GM12878 (cell line): ENCODE measurements at places on chromosomes 3 and 15.

DNA sequence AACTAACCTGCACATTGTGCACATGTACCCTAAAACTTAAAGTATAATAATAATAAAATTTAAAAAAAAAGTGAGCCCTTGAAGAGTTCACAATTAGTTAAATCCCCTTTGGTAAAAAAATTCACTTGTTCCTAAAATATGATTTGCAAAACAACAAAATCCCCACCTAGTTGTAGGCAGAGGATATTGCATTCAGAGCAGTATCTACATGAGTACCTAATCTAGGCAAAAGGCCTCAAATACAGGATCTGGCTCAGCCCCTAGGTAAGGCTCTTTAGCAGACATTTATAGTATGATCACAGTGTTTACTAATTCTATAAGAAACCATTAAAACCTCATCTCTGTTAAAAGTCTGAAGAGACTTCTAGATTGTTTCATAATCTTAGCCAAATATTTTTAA, 89.3 kb upstream of the CCDC80 start:
- DNase-seq: no peak

DNA sequence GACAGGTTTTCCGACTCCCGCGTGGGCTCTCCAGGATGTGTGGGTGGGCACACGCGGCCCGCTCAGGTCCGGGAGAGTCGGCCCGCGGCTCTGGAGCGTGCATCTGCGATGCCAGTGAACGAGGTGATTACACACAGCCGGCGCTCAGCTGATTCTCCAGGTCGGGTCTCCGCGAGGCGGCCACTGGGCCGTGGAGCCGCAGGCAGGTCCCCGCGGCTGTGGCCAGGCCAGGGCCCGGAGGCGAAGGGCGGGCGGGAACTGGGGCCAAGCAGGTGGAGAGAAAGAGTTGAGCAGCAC, 13.2 kb downstream of the PAK6 start:
- no peak for DNase-seq

GRCh38 chr3:107884719-107885460, 205.9 kb downstream of the CD47 start:
- no peak for DNase-seq

DNA sequence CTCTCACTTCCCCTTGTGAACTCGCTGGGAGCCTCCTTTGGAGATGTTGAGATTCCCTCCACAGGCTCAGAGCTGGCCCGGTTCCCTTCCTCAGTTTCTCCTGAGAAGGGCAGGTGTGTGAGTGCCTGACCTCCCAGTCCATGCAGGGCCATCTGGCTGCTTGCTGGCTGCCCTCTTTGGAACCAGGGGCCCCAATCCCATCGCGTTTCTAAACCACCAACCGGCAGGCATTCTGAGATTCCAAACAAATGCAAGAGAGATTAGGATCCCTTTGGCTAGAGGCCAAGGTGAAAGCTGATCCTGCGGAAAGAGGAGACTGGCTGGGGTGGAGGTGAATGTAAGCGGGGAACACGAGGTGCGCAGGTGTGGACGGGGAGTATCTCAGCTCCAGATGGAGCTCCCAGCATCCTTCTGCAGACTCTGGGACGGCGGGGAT, 2.9 kb upstream of the PRRT3 start:
- DNase-seq: no peak

DNA sequence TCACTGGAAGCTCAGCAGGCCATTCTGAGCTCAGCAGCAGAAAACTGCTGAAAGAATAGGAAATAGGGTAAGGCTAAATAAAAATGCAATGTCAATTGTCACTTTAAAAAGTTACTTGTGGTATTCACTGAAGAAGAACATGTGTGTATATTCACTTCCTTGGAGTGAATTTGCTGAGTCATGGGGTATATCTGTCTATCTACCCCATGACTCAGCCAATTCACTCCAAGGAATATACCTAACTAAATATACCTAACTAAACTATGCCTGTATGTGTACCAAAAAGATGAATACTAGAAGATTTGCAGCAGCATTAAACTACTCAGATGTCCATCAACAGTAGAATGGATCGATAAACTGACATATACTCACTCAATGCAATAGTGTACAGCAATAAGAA, 69.5 kb upstream of the KCNAB1 start:
- DNase-seq: no peak

DNA sequence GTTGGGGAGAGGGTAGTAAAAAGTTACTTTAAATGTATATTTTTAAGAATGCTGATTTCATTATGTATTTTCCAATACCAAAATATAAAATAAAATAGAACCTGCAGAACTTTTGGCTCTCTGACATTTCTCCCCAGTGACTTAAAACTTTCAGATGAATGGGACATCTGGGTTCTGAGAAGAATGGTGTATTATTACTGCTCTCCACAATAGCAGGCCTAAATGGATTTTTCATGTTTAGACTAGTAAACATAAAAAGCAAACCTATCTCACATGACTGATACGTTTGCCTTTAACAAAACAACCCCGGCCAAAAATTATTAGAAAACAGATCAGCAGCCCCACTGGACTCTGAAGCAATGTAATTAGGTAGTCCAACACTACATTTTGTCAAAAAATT, 73.8 kb downstream of the FHIT start:
- no peak for DNase-seq

GRCh38 chr15:42338500-42338899, 20.8 kb upstream of the CAPN3 start:
- no peak for DNase-seq

GRCh38 chr15:101657968-101658784, 6.0 kb upstream of the TM2D3 start:
- DNase-seq: no peak

DNA sequence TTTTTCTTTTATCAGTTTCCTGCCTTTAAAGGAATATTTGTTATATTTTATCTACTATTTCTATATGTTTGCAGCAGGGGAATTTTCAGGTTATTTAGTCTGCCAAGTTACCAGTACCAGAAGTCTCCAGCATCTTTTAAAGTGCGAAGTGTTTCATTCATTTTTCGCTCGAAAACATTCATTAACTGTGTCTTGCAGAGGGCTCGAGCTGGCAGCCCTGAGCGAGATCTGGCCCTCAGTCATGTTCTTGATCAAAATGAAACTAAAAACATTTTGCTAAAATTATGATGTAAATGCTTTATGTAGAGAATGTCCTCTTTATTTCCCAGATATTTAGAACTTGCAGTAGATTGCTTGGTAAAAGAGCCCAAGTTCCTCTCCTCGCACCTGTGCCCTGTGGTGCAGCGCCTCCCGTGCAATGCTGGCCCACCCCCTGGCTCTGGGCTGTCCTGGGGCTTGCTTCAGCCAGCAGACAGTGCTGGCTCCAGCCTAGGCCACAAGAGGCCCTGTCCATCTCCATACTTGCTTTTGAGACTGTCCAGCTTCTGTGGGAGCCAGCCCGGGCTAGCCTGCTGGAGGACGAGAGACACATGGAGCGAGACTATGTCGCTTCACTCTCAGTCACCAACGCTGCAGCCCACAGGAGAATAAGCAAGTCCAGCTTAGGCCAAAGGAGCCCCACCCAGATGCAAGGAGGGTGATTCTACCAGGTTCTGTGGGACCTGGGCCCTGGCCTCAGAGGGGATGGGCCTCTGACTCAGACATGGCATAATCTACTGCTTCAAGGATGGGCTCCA, 71.9 kb upstream of the PRR23E start:
- DNase-seq: no peak

- DNase-seq: no peak
Observed at GRCh38 chr15:38660738-38661137, 96.1 kb upstream of the RASGRP1 start.

- no peak for DNase-seq
Observed at GRCh38 chr15:47803767-47804166, 86.5 kb downstream of the SEMA6D start.

GRCh38 chr3:47601281-47601680, 22.6 kb upstream of the CSPG5 start:
- DNase-seq: no peak

GRCh38 chr15:63833021-63833696, 589 bp downstream of the HERC1 start:
- no peak for DNase-seq

DNA sequence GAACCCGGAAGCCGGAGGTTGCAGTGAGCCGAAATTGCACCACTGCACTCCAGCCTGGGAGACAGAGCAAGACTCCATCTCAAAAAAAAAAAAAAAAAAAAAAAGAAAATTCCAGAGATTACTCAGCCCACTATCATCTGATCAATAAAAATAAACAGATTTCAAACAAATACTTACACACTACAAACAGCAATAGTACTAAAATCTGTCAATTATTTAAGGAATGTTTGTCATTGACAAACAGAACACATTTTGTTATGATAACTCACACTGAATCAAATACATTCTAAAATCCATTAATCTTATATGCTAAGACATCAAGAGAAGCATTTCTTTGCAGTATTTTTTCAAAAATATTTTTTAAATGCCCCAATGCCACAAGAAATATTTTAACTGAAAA, 7.6 kb downstream of the MYO9A start:
- no peak for DNase-seq

- DNase-seq: no peak
Observed at GRCh38 chr3:48727511-48727910, 10.5 kb upstream of the IP6K2 start.

GRCh38 chr3:128969993-128970739, 23.7 kb downstream of the CFAP92 start:
- no peak for DNase-seq

- no peak for DNase-seq
Observed at GRCh38 chr3:9247361-9247940, 2.0 kb downstream of the SRGAP3 start.

GRCh38 chr3:52182196-52182595, 15.8 kb upstream of the ALAS1 start:
- DNase-seq: no peak

GRCh38 chr3:109057056-109057455, 60.9 kb downstream of the MORC1 start:
- no peak for DNase-seq

DNA sequence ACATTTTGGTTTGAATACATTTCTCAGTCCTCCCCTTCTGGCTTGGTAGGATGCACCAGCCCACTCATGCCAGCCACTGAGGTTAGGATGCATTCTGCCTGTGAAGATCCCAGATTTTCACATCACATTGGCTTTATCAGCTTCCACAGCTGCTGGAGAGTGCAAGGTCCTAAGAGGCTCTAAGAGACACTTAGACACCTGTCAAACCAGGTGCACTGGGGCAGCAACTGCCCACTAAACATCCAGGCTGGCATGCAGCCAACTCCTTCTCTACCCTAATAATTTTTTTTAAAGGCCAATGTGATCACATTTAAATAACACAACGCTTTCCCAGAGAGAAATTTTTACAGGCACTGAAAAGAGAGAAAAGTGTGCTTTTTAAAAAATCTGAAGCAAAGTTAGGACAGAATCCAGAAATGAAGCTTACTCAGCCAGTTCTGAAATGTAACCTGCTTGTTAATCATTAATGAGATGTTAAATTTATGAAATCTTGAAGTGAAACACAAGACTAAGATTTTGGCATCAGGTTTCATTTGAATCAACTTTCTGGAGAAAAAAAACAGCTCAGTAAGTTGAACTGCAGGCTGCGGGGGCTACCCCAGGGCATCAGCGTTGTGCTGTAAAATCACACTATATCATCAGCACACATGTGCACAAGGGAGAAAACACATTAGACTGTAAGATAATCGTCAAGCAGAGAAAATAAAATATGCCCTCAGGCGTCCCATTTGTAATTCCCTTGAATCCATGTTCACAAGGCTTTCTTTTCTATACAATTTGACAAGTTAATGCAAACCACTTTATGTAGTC, 312.9 kb downstream of the ZBBX start:
- no peak for DNase-seq

GRCh38 chr15:47473832-47474231, 243.5 kb upstream of the SEMA6D start:
- DNase-seq: no peak
